CD4-positive, alpha-beta memory T cell (primary cell): ENCODE measurements at places on chromosomes 6 and 20. TPM values are rescaled to one million over a fixed set of nuclear protein-coding genes. Genes with fewer than 3 reads are reported as not detected.

DNA sequence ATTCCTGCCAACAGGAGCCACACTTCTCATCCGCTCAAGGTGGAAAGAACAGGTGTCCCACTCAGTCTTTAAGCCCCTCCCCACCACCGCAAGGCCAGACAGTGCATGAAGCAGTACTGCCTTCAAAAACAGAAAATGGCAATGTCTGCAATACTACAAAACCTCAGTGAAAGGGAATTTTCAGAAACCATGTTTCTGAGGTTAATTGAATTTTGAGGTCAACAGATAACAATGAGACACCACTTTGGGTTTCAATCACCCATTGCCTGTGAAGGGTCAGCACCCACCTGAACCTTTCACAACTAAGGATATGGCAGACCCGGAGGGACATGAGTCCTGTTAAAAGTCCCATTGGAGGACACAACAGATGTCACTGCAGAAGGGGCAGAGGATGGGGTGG, 13.0 kb downstream of the ZC3H12D start:
- DNase-seq: no peak

Gene RAET1E
- not detected for total RNA-seq

DNA sequence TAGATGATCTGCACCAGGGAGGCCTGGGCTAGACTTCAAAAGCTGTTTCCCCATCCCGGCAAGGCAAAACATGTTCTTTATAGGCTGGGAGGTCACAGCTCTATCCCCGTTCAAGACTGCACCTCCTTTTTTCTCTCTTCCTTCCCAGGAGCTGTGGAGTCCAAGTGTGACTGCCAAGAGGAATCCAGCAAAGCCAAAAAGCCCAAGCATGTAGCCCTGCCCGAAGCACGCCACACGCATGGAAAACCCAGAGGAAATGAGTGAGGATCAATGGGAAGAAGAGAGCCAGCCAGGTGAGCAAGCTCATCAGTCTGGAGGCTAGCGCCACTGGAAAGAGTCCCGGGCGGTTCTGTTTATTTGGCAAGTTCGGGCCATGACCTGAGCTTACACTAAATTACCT, 240.4 kb downstream of the PRL start:
- no peak for DNase-seq

- no peak for DNase-seq
These were observed 24.1 kb downstream of the FASTKD5 start for GRCh38 chr20:3135507-3136070.

- no peak for DNase-seq
These were observed 4.0 kb upstream of the CST1 start for GRCh38 chr20:23754731-23755130.

Gene OTOR
- total RNA-seq: not detected

Gene HTR1E
- total RNA-seq: not detected

DNA sequence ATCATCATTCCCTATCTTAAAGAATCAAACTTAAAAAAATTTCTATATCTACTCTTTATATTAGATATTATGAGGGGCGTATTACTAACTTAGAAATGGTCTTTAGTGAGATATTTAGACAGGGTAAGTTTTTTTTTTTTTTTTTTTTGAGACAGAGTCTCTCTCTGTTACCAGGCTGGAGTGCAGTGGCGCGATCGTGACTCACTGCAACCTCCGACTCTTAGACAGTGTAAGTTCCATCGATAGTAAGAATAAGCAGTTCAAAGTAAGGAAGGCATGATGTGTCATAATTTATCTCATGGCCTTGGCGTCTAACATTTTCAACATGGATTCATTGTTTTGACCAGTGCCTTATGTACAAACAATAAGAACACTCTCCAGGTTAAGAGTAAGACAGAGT, 72.4 kb downstream of the MLIP start:
- no peak for DNase-seq

DNA sequence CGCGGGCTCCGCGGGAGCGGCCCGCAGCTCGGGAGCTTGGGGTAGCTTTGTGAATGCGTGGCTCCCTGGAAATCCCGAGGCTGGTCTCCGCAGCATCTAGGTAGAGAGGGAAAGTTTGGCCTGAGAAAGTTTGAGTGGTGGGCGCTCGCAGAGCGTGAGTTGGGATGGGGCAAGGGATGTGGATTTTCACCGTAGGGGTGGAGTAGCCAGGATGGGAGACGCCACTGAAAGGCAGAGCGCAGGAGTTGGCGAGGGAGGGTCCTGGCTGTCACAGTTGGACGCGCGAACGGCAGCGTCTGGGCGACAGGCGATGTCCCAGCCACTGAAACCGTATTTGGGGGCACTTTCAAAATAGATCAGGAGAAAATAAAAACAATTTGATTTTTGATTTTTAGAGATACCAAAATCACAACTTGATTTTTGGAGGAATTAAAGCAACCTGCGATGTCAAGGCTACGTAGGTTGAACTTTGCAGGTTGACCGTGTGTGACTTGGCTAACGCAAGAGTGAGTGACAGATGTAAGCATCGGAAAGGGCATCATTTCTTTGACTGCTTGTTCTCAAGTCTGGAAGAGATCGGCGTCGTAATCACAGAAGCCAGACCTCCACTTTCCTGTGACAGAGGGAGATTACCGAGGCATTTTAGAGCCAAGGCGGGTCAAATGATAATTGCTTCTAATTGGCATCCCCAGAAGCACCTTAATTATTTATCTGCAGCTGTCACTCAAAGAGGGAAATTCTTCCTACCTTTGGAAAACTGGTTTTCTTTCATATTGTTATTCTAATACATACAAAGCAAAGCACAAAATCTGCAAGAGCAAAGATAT, 646 bp downstream of the HEY2 start:
- no peak for DNase-seq

- no peak for DNase-seq
These were observed 193.9 kb downstream of the ZDHHC14 start for GRCh38 chr6:157574851-157575424.

GRCh38 chr20:54086507-54087039, 16.2 kb upstream of the BCAS1 start:
- no peak for DNase-seq

Gene TXLNB
- 1.4 TPM for total RNA-seq

GRCh38 chr6:8645212-8645611, 209.9 kb upstream of the SLC35B3 start:
- no peak for DNase-seq

DNA sequence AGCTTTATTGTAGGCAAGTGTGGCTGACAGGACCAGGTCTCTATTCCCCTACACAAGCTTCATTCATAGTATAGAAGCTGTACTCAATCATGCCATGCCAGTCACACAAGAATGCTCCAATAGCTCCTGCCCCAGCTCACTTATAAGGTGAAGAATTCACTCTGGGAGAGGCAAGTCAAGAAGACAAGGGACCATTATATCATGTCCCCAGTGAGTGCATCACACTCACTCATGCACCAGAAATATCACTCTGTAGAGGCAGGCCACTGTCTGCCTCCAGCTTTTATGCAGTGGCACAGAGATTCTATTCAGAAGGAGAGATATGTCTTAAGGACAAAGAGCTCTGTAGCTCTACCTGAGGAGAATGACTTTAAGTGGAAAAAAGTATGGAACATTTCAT, 263.2 kb downstream of the GJA1 start:
- DNase-seq: no peak

Gene NKX2-4
- not detected for total RNA-seq

Gene PCK1
- not detected for total RNA-seq

- no peak for DNase-seq
These were observed 112.1 kb downstream of the WDR27 start for GRCh38 chr6:169589699-169590257.

GRCh38 chr6:42195415-42195814, 659 bp upstream of the GUCA1B start:
- DNase-seq: no peak

GRCh38 chr20:32519381-32519730, 65.8 kb downstream of the NOL4L start:
- no peak for DNase-seq

GRCh38 chr6:85058806-85059205, 294.4 kb upstream of the TBX18 start:
- DNase-seq: no peak

GRCh38 chr20:4304601-4305000, 289.2 kb upstream of the RNF24 start:
- no peak for DNase-seq

DNA sequence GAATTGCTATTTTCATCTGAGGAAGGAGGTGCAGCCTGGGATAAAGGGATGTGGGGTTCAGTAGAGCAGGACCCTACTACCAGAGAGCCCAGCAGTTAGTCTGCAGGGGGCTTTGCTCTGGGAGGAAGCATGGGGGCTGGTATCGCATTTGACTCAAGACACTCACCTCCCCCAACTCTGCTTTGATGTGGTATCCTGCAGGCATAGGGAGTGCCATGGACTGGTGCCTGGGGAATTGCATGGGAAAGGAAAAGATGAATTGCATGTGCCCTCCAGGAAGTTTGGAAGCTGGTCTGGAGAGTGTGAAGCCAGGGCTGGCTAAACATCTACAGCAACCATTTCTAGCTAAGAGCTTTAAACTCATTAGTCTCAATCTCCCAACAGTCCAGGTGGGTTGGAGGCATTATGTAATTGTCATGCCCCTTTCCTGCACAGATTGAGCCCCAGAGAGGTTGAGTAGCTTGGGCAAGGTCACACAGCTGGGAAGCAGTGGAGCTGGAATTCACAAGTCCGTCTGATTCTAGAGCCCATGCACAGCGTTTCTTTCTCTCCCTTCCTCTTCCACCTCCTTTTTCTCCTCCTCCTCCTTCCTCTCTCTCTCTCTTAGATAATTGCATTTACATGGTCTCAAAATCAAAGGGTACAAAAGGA, 26.2 kb upstream of the PNPLA1 start:
- DNase-seq: no peak

GRCh38 chr6:160201061-160201460, 57.6 kb downstream of the SLC22A2 start:
- no peak for DNase-seq

DNA sequence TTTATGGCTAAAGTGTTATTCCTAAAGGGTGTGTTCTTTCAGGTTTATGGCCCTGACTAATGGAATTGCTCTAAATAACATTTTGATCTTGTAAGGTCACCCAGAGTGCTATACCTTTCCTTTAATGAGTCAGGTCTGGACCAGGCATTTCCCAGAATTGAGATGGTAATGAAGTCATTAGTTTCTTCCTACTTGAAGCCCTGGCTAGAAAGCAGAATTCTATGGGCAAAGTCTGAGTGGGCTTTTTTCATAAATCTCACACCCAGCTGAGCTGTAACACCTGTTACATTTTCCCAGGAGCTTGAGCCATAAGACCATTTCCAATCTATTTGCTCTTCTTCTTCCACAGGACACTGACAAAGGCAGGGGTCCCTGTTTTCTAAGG, 122.0 kb upstream of the ID4 start:
- no peak for DNase-seq

Gene ZBTB12
- 2.5 TPM for total RNA-seq

GRCh38 chr6:105646391-105646867, 243.5 kb upstream of the PREP start:
- DNase-seq: peak; percentile 53

- DNase-seq: peak; percentile 45
These were observed 883 bp upstream of the DBNDD2 start for GRCh38 chr20:45407067-45407745.

- DNase-seq: no peak
These were observed 721.1 kb upstream of the CITED2 start for GRCh38 chr6:140095532-140095931.

GRCh38 chr6:82712826-82713225, 349.2 kb downstream of the TPBG start:
- DNase-seq: no peak

Gene EYS
- total RNA-seq: not detected

DNA sequence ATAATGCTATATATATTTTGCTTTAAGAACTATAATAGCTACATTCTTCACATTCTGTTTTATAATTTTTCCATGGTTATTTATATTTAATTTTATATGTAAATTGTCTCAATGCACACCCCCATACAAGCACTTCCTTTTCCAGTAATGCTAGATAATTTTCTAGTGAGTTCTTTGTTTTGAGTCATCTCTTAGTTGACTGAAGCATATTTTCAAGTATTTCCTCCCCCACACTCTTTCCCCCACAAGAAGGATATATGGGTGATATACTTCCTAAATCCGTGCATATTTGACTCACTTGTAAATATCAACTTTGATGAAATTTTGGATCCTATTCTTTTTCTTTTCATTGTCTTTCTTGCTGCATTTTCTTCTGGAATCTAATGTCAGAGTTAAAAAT, 82.1 kb upstream of the SRSF6 start:
- no peak for DNase-seq

- no peak for DNase-seq
These were observed 45.4 kb downstream of the SIRPA start for GRCh38 chr20:1940581-1940980.

DNA sequence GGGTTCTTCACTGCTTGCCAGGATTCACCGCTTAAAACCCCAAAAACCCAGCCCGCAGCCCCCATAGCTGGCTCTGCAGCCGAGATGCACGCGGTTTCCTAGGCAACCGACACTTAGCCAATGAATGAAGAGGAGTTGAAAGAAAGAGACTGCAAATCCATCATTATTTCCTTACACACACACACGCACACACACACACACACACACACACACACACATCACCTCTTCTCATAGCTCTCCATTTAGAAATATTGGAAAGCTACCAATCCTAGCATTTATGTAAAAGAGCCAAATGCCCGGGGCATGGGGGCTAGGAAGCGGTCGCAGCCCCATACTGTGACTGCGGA, 3.4 kb upstream of the TUBB2B start:
- DNase-seq: no peak

DNA sequence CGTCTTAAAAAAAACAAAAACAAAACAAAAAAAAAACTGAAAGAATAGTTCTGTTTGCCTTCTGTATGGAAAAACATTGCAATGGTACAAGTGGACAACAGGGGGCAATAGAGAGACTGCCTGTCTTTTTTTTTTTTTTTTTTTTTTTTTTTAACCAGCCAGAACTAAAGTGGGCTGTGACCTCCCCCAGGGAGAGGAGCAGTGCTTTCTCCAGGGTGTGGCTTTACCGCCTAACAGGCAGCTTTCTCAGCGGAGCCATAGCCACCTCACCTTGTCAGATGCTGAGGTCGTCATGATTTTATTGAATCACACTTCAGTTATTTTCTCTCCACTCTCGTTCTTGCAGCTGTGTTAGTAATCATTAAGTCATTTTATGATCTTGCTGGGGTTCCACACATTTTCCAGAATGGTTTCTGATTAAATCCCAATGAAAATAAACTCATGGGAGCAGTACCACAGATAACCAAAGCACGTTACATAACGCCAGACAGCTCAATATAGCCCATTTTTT, 78.4 kb downstream of the GMPR start:
- DNase-seq: peak; percentile 63

GRCh38 chr20:39013662-39014109, 51.5 kb downstream of the DHX35 start:
- DNase-seq: no peak

Gene COL21A1
- not detected for total RNA-seq

DNA sequence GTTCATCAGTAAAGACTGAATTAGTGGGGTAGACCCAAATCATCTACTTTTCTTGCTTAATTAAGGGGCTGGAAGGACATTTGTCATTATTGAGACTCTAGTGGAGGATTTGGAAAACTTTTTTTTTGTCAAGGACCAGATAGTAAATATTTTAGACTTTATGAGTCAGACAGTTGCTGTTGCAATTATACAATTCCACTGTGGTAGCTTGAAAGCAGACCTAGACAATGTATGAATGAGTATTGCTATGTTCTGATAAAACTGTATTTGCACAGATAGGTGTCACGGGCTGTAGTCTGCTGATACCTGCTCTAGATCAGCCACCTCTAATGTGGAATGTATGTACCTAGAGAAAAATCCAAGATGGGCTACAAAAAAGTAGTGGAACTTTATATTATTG, 175.0 kb downstream of the CARMIL1 start:
- no peak for DNase-seq

Gene UST
- 7.0 TPM for total RNA-seq

GRCh38 chr6:34773916-34774315, 16.6 kb downstream of the SNRPC start:
- no peak for DNase-seq

Gene BCAS1
- total RNA-seq: 0.25 TPM
